ENCODE measurements at places on chromosomes 2 and 18. TPM values are rescaled to one million over a fixed set of nuclear protein-coding genes. Genes with fewer than 3 reads are reported as not detected.
A peak's percentile ranks its signal among the peaks of the same experiment; 100 is the strongest.

DNA sequence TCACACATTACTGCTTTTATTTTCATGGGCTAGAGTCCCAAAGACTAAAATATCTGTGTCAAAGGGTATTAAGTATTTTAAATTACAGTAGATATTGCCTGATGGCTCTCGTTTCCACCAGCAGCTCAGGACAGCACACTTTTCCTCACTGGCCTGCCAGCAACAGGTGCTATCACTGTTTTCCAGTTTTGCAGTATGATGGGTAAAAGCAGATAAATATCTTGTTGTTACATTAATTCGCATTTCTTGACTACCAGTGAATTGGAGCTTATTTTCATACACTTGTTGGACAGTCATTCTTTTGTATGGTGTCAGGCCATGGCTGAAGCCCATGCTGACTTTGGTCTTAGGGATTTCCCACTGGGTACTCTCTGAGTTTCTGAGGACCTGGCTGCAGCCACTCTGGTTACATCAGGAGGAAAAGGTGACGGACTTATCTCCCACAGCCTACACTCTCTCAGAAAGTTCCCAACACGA, 4.8 kb downstream of the APOB start:
- no peak for DNase-seq

The VIT gene
- total RNA-seq: 1.5 TPM

GRCh38 chr2:15142069-15142689, 419.0 kb downstream of the NBAS start:
- no peak for DNase-seq

DNA sequence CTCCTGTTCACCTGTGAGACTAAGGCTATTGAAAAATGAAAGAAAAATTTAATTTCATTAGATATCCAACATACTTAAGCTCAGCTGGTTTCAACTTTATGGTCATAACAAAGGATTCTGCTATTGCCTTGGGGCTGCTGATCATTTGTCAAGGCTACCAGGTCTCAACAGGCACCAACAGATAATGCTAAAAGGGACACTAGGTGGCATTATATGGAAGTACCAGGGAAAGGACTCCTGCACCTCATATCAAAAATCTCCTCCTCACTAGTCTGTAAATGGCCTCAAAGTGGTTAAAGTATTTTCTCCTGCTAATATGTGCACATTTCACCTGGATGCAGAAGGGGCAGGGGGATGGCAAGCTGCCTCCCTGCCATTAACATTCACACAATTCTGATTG, 167.9 kb upstream of the REG3A start:
- DNase-seq: no peak

The DCC gene
- 16.6 TPM for total RNA-seq

GRCh38 chr2:167960089-167960747, 287.2 kb downstream of the STK39 start:
- no peak for DNase-seq

DNA sequence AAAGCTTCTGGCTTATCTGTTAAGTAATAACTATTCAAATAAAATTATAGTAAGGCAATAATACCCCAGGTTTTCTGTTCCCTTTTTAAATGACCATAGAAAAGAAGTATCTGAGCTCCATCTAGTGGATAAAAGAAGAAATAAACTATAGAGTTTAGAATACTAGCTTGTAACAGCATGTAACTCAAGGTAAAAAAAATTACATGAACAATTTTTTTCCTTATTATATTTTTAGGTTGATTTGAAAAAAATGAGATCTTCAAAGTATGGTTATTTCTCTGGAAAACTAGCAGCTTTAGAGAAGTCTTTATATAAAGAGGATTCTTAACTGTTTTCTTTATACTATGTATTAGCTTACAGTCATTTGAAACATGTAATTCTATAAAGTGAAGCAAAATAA, 58.1 kb downstream of the NCKAP1 start:
- DNase-seq: peak; percentile 28

The TMEM178A gene
- total RNA-seq: 17.3 TPM

DNA sequence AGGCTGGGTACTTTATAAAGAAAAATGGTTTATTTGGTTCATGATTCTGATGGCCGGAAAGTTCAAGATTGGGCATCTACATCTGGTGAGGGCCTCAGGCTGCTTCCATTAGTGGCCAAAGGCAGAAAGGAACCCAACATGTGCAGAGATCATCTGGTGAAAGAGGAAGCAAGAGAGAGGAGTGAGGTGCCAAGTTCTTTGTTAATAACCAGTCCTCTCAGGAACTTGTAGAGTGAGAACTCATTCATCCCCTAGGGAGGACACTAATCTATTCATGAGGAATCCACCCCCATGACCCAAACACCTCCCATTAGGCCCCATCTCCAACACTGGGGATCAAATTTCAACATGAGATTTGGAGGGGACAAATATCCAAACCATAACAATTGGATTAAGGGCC, 17.8 kb upstream of the SERPINE2 start:
- no peak for DNase-seq

DNA sequence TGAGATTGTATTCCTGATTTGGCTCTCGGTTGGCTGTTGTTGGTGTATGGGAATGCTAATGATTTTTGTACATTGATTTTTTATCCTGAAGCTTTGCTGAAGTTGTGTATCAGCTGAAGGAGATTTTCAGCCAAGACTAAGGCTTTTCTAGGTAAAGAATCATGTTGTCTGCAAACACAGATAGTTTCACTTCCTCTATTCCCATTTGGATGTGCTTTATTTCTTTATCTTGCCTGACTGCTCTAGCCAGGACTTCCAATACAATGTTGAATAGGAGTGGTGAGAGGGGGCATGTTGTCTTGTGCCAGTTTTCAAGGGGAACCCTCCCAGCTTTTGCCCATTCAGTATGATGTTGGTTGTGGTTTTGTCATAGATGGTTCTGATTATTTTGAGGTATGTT, 90.4 kb downstream of the CYP26B1 start:
- DNase-seq: no peak

DNA sequence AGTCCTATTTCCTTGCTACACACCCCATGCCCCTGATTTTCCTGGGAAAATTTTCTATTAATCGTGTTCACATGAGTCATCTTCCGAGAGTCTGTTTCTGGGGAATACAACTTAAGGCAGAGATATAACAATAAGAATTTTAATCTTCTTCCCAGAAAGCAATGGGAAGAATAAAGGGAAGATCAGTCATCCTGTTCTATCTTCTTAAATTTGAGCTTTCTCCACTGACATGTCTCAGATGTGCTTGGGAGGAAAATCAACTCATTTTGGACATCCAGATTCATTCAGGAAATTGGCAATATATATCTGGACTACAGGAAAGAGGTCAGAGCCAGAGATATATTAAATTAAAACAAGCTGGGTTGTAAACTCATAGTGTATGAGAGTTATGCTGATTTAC, 62.3 kb upstream of the SPAG16 start:
- DNase-seq: no peak

- DNase-seq: no peak
Measured at GRCh38 chr18:22559414-22560274, 141.9 kb upstream of the CTAGE1 start.

GRCh38 chr2:55860832-55861231, 62.8 kb downstream of the EFEMP1 start:
- DNase-seq: no peak

The DUSP11 gene
- 24.5 TPM for total RNA-seq

The MAP3K19 gene
- total RNA-seq: 16.0 TPM

GRCh38 chr2:109427661-109428091, 186.1 kb downstream of the SEPTIN10 start:
- DNase-seq: no peak

The RTP5 gene
- 5.3 TPM for total RNA-seq

The OR6B2 gene
- total RNA-seq: not detected
